Stimulated activated CD8-positive, alpha-beta memory T cell treated with anti-CD3 and anti-CD28 coated beads, Interleukin-4, amount 100 ng/mL, for 48 hours (primary cell): ENCODE measurements at places on chromosomes 16 and 17.
A peak's percentile ranks its signal among the peaks of the same experiment; 100 is the strongest.

GRCh38 chr17:64658931-64659330, 3.2 kb downstream of the SMURF2 start:
- no peak for DNase-seq

DNA sequence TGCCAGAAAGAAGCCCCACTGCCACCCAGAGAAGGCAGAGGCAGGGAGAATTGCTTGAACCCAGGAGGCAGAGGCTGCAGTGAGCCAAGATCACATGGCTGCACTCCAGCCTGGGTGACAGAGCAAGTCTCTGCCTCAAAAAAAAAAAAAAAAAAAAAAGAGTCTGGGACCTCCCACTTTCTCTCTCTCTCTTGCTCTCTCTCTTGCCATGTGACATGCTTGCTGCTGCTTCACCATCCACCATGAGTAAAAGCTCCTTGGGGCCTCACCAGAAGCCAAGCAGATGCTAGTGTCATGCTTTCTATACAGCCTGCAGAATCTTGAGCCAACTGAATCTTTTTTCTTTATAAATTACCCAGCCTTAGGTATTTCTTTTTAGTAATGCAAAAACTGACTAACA, 21.5 kb upstream of the SRSF1 start:
- DNase-seq: no peak

DNA sequence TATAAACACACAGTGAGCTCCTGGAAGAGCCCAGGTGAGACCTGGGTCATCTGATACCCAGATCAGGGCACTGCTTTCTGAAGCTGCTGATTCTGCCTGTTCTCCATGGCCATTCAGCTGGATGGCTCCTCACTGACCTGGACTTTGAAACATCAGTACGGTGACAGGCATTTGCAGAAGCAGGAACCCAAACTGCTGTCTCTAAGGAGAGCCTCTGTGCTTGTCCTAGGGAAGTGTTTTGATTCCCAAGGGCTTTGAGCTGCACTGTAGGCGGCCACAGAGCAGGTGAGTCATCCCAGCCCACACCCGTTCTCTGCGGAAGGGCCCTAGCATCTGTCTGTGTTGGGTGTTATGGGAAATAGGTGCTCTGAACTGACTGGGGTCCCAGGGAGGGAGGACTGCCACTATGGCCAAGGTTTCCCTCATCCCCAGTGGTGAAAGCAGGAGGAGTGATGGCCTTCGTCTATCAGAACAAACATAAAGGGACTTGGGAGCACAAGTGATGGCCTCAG, 60.7 kb upstream of the ADCY9 start:
- no peak for DNase-seq

- DNase-seq: no peak
Measured at GRCh38 chr16:11053916-11054460, 109.6 kb downstream of the CLEC16A start.

- no peak for DNase-seq
Measured at GRCh38 chr17:42010898-42011516, 6.2 kb downstream of the DNAJC7 start.

GRCh38 chr17:8832711-8833352, 33.7 kb upstream of the MFSD6L start:
- peak; percentile 80 for DNase-seq

GRCh38 chr17:18323507-18324139, 8.5 kb downstream of the SMCR8 start:
- no peak for DNase-seq

GRCh38 chr16:65922923-65923322, 443.6 kb upstream of the CDH5 start:
- no peak for DNase-seq

GRCh38 chr17:21452377-21453143, 76.4 kb downstream of the KCNJ12 start:
- peak; percentile 51 for DNase-seq
